ENCODE measurements at places on chromosomes 16 and 17.

DNA sequence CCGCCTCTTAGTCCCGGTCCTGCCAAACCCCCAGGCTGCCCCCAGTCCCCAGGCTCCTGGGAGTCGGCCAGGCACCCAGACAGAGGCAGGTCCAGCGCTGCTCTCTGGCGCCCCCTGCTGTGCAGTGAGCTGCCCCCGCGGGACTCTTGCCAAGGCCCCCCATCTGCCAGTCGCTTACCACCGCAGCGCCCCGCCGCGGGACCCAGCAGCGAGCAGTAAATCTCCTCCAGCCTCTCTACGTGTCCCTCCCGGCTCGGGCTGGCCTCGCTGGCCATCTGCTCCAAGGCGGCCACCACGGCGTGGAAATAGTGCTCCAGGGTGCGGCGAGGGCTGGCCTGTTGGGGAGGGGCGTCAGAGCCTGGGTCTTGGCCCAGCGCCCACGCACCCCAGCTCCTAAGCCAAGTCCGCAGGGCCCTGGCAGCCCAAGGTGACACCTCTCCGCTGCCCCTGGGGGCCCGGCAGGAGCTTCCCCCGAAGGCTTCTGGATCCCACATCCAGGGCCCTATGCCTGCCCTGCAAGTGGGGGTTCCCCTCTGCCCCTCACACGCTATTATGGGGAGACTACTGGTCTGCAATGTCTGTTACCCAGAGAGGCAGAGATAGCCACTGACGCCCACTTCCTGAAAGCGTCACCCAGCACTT, 33.7 kb upstream of the MFSD6L start:
- DNase-seq, result peak; percentile 66

DNA sequence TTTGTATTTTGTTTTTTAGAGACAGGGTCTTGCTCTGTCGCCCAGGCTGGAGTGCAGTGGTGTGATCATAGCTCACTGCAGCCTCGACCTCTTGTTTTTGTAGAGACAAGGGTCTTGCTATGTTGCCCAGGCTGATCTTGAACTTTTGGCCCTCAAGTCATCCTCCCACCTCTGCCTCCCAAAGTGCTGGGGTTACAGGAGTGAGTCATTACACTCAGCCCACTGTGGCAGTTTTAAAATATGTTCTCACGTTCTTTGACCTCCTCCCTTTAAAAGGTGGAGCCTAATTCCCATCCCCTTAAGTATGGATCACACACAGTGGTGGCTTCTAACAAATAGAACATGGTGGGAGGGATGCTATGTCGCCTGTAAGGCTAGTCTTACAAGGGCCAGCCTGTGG, 67.7 kb downstream of the ZDHHC7 start:
- no peak for DNase-seq

DNA sequence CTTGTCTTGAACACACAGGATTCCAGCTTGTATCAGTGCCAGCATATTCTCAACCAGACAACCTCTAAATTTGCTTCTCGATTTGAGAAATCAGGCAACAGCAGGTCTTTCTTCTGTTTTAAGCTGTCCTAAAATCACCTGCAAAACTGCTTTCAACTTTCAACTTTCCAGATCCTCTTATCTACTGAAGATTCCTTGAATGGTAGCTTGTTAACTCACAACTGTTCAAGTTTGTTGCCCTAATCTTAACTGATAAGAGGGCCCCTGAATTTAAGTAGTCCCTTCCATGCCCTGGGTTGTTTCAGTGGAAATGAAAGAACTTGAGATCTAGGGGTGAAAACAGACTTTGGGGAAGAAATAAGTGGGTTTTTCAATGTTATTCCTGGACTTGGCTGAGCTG, 57.2 kb downstream of the CHD9 start:
- DNase-seq, result no peak

- no peak for DNase-seq
Measured at GRCh38 chr17:4208238-4208637, 55.5 kb downstream of the ANKFY1 start.

- DNase-seq, result no peak
Measured at GRCh38 chr16:87661561-87661960, 59.3 kb downstream of the JPH3 start.

- no peak for DNase-seq
Measured at GRCh38 chr16:57283214-57283958, 1.1 kb downstream of the PLLP start.

DNA sequence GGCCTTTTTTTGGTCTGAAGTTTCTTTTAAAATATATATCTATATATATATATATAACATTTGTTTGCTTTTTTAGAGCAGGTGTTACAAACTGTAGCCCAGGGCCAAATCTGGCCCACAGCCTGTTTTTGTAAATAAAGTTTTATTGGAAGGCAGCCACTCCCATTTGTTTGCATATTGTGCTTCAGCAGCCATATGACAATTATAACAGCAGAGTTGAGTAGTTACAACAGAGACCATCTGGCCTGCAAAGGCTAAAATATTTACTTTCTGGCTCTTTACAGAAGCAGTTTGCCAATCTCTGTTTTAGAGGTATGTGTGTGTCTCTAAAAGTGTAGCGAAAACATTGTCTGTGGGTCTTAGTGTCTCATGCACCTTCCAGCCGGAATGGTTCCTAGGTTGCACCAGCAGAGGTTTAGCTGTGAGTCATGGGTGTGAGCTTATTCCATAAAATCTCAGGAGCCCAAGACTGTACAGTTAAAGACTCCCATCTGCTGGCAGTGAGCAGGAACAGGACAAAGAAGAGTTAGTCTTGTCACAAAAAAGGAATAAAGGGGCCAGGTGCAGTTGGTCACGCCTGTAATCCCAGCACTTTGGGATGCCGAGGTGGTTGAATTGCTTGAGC, 23.8 kb downstream of the LCMT1 start:
- DNase-seq, result no peak

- DNase-seq, result no peak
Measured at GRCh38 chr16:11955713-11956123, 9.3 kb upstream of the TNFRSF17 start.

GRCh38 chr16:14150796-14151195, 79.7 kb downstream of the MRTFB start:
- no peak for DNase-seq

GRCh38 chr16:89033796-89034572, 57.0 kb upstream of the CBFA2T3 start:
- DNase-seq, result no peak

DNA sequence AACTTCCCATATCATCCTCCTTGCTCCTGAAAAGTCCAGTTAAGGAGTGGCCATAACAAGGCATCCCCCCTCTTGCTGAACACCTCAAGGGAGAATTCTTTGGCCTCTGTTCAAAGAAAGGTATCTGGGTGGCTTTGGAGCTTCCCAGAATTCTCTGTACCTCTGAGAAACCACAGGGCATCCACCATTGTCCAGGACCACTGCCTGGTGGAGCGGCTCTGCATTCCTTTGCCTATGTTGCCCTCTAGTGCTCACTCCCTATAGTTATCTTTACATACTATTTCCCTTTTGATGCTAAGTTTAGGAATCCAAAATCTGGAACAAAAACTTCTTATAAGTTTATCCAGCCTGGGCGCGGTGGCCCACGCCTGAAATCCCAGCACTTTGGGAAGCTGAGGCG, 30.3 kb downstream of the CHD9NB start:
- peak; percentile 74 for DNase-seq

DNA sequence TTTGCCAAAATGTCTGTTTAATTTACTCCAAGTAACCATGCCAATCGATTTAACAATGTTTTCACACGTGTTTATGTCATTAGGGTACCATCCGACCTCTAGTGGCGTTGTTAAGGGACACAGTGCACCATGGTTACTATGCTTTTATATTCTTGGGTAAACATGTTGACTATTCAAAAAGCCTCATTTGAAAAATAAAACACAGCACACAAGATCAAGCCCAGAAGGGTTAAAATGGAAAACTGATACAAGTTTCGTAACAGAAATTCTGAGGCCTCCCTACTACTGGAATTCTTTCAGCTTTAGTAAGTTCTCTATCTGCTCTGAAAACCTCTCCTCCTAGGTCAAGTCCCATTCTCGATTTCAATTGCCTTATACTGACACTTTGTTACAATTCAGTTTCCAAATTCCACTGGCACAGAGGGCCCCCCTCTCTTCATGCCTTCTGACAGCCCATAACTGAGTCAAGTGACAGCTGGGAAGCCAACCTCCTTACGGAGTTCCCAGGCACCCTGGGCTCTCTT, 2.1 kb downstream of the CFAP20 start:
- peak; percentile 41 for DNase-seq

GRCh38 chr17:33205552-33205951, 87.5 kb downstream of the ASIC2 start:
- DNase-seq, result no peak

DNA sequence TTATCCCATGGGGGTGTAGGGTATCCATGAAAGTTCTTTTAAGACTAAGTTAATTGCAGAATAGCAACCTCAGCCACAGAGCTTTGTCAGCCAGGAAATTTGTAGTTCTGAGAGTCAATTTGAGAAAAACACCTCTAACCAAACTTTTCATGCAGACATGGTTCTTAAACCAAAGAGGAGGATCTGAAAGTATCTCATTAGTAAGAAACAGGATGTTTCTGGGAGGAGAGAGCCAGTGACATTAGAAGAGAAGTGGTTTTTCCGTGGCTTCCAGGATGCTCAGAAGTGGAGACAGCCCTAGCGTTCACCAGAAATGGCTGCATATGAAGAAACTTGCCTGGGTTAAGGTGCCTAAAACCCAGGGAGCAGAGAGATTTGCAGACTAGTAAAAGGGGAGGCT, 7.9 kb downstream of the GNAO1 start:
- no peak for DNase-seq

- DNase-seq, result no peak
Measured at GRCh38 chr16:3846595-3847091, 33.9 kb downstream of the CREBBP start.

- DNase-seq, result peak; percentile 46
Measured at GRCh38 chr17:49739641-49740271, 24.2 kb downstream of the FAM117A start.

DNA sequence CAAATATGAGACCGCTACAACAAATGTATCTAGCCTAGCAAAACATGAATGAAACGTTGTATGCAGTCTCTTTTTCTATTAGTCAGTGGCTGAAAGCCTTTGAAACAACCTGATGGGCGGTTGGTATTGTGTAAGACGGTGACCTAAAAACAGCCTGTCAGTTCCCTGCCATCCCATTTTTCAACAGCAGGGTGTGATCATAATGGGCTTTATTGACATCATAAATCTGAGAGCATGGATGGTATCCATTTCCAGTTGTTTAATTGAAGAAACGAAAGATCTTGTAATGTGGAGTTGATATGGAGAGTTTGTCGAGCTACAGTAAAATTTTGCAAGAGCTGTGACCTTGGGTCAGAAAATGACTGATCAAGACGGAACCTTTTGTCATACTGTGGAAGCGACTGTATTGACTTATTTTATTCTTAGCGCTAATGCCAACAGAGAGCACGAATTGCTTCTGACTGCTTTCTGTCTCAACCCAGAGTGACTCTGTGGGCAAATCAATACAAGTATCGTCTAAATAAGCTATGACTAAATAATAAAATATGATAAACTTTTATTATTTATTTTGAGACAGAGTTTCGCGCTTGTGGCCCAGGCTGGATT, 12.3 kb upstream of the MEIOB start:
- no peak for DNase-seq

- DNase-seq, result no peak
Measured at GRCh38 chr17:223723-224471, 42.4 kb upstream of the DOC2B start.

- DNase-seq, result peak; percentile 49
Measured at GRCh38 chr16:74226338-74226954, 70.2 kb upstream of the PSMD7 start.

DNA sequence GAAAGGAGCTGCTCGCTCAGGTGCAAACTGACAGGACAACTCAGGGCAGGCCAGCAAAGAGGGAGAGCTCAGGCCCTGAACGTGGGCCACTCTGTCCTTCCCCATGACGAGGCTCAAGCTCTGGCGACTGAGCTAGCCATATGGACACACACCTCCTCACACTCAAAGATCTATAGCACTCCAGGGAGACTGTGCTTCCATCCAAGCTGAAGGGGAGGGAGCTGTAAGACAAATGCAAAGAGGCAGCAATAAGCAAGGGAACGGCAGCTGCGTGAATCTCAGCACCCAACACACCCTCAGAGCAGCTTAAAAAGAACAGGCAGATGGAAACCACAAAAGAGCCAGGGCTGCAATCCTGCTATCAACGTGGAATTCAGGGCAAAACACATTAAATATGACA, 13.5 kb downstream of the NUDT16L1 start:
- no peak for DNase-seq

DNA sequence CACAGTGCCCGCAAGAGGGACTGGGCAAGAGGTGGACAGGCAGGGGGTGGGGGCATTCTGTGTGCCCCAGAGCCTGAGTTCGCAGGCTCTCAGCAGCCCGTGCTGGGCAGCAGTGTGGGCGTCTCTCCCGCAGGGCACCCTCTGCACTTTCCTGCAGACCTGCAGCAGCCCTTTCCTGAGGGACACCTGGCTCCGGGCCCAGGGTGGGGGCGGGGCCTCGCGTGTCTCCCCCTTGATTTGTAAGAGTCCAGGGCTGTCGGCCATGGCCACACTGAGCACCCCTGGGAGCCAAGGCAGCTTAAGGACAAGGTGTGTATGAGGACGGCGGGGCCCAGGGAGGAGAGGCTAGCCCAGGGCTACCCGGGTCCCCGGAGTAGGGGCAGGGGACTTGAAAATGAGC, 33.4 kb upstream of the SLC38A10 start:
- DNase-seq, result no peak

- DNase-seq, result peak; percentile 40
Measured at GRCh38 chr16:30934827-30935557, 11.6 kb downstream of the FBXL19 start.

Data from NCI-H524 (cell line).